ENCODE measurements at places on chromosomes 5 and 9.

- DNase-seq = peak; percentile 55
Measured at GRCh38 chr5:142800776-142801494, 30.8 kb downstream of the ARHGAP26 start.

- no peak for DNase-seq
Measured at GRCh38 chr5:173324115-173325001, 3.9 kb downstream of the STC2 start.

GRCh38 chr5:109374625-109375024, 35.1 kb downstream of the PJA2 start:
- no peak for DNase-seq

DNA sequence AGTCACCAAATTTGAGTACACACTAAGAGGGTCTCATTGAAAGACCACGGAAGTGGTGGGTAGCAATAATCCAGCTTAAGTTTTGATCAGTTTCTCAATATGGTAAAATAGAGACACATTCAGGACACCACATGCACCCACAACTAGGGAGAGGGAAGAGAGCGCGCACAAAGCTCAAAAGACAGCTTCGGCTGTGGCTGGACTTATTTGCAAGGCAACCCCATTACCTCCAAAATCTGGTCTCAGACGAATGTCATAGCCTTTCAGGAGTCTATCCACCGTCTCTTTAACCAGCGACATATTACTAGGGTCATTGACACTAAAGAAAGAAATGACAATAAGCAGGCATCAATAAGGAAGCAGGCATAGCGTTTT, 443 bp downstream of the GABRB2 start:
- DNase-seq = no peak

- DNase-seq = no peak
Measured at GRCh38 chr5:121053055-121053985, 589.2 kb downstream of the PRR16 start.

GRCh38 chr9:111601237-111602018, 2.0 kb upstream of the PTGR1 start:
- DNase-seq = no peak
